ENCODE measurements at places on chromosomes 7 and 10.

DNA sequence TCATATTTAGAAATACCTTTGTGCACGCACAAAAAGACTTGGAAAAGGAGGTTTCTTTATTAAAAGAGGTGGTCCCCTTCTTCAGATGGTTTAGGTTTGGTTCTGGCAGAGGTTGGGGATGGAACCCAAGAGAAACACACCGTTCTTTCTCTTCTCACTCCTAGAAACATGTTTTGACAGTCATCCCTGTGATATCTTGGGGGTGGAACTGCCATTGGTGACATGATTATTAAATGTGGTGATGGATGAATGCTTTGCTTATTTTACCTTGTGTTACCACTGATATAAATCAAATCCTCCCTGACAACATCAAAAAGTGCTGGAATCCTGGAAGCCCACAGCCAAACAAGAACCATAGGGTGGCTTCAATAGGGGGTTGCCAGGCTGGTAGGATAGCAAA is 146.5 kb downstream of the CCDC3 start:
- no peak for DNase-seq

DNA sequence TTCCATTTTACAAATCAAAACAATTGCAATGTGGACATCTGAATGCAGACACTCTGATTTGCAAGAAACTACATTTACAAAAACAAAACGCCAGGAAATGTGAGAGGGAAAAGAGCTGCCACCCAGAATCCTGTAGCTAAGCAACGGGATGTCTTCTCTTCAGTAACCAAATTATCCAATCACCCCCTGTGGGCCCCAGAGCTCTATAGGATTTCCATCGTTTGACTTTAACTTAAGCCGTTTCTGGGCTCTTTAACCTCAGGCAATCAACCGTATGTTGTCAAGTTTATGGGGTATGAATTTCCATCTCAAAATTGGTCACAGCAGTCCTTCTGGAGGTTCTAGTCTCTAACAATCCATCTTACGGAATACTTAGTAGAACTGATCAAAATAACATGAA is 240.5 kb downstream of the ETV1 start:
- no peak for DNase-seq

- DNase-seq: no peak
Measured at GRCh38 chr10:61795147-61795546, 106.4 kb upstream of the ARID5B start.

DNA sequence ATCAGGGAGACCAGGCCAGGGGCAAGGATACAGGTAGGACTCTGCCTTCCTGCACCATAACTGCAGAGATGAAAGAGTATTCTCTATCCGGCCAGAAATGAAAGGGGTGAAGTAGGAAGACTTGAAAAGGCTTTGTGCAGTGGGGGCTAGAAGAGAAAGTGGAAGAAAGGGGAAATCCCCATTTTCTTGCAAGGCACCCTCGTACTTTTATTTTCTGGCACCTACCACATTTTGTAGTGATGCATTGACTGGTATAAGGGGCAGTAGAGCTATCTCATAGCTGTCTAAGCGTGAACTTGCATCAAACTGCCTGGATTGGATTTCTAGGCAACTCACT is 752 bp upstream of the CAMK2G start:
- no peak for DNase-seq

DNA sequence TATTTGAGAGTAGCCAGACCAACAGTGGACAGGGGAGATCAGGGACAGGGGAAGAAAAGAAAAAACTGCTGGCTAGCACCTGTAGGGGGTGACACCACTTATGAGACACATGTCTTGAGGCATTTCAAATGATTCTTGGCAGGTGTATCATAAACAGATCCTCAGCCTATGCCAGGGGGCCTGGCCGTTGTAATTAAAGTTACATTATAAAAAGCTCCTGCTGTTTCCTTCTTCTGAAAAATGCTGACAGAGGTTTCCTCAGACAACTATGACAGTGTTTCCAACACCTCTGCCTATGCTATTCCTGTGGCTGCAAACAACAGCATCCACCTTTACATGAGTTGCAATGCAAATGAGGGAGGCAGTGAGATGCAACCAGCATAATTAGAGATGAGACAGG is 281.0 kb upstream of the PTER start:
- DNase-seq: no peak

DNA sequence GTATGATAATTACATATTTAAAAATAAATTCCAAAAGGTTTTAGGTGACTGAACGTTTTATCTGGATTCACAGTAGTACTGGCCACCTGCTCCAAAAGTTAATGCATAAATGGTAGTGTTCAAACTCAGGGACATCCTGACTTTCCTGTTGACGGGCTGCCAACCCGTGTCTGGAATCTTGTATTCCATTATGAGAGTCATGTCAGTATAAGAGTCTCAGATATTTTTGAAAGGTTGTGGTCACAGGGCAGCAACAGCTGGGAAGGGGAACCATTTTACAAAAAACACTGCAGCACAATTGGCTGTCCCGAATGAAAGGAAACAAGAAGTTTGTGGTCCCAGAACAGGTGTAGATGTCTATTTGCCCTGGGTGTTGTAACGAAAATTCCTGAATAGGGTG is 2.8 kb downstream of the TDRD1 start:
- no peak for DNase-seq

DNA sequence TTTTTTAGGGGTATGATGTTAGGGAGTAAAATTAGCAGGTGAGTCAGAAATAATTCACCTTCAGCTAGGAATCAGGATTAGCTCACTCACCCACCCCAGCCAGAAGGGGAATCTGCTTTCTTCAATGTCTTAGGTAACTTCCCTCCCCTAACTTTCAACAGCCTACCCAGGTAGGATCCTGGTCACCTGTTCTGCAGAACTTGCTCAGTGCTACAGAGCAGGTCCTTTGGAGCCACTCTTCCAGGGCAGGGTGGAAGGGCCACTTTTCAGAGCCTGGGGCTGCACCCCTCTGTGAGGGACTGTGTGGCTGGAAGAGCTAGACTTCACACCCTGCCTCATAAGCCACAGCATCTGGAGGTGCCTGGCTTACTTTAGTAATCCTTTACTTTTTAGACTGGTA is 58.1 kb downstream of the SHH start:
- DNase-seq: no peak

DNA sequence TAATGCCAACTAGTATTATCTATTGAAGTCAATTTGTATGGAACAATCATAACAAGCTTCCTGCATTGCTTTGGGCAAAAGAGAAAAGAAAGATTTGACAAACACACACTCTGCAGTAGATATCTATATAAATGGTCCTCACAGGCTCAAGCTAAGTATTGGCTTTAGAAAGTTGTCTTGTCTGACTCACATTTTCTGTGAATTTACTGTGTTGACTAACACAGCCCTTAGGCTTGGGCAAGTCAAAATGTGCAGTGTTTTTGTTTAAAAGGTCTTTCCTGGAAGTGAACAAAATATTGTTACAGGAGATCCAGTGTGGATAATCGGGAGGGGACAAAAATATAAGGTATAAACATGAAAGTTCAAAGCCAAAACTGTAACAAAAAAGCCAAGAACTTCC is 194.4 kb downstream of the RELN start:
- DNase-seq: no peak

DNA sequence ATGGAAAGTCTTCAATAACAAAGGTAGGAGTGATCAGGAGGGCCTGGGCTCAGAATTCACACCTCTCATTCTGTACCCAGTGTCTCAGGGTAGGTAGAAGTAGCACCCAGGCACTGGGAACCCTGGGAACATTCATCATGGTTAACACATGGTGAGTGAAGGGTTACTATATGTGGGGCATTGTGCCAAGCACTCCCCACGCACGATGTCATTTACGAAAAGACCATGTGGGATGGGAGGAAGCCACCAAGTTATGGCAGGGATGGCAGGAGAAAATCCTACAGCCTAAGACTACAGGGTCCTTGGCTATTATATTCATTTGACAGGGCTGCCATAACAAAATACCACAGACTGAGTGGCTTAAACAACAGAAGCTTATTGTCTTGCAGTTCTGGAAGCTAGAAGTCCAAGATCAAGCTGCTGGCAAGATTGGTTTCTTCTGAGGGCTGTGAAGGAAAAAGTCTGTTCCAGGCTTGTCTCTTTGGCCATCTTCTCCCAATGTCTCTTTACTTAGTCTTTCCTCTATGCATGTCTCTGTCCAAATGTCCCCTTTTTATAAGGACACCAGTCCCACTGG is 27.7 kb upstream of the DDIT4 start:
- no peak for DNase-seq

DNA sequence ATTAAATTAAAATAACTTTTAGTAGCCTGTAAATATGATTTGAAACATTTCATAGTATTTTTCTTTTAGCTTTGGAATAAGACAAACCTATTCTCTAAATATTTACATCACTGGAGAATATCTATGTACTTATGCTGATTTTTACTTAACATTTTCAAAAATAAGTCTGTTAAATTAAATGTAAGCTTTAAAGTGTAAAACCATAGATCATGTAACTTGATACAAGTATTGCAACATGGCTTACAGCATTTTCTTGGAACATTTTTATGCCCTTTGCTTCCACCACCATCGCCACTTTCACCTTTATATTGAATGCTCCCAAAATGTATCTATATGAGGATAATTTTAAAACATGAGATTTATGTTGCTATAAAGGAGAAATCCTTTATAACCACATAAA is 427.1 kb downstream of the GFRA1 start:
- DNase-seq: no peak

GRCh38 chr10:72888151-72888638 is 5.3 kb upstream of the OIT3 start:
- DNase-seq: no peak

DNA sequence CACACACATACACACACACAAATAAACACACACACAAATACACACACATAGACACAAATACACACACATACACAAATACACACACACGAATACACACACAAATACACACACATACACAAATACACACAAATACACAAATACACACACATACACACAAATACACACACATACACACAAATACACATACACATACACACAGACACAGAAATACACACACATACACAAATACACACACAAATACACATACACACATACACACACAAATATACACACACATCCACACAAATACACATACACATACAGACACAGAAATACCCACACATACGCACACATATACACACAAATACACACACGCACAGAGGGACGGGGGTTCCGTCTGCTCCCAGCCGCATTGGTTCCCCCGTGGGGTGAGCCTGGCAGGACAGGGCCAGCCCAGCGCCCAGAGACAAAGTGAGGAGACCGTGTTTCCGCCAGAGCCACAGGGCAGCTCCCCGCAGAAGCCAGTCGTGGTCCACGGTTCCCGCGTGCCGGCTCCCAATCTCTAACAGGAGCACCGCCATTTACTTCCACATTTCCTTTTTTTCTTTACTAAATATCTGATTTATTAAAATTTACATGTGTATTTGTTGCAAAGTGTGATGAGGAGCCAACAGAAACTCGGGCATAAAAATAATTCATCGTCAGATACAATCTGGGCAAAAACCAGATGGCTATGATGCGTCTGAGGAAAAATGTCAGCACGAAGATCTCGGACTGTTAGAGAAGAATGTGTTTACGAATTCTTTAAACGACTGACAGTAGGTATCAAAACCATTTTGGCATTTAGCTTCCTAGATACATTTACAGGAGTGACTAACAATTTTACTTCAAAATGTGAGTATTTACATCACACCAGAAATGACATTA is 3.1 kb upstream of the KNDC1 start:
- DNase-seq: no peak

- DNase-seq: no peak
Measured at GRCh38 chr7:55133630-55134358, 115.0 kb downstream of the EGFR start.

GRCh38 chr10:117353684-117354083 is 21.6 kb downstream of the PDZD8 start:
- no peak for DNase-seq

GRCh38 chr10:28678687-28679457 is 1.6 kb downstream of the BAMBI start:
- no peak for DNase-seq

DNA sequence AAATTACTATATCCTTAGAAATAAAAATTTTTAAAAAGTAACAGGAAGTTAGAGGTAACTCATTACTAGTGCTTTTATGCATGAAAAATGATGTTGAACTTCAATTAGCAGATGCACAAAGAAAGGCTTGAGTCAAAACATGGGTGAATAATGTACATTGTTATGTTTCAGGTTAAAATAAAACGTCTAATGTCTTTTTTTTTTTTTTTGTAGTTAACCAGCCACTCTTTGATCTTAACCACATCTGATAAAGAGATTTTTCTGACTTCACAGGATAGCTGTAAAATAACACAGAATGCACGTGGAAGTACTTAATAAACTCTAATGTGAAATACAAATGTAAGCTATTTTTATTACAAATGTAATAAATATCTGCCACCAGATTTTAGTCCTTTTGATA is 61.7 kb downstream of the GSAP start:
- no peak for DNase-seq

- no peak for DNase-seq
Measured at GRCh38 chr7:23687011-23687410, 7.0 kb downstream of the FAM221A start.

GRCh38 chr10:20372748-20373147 is 524.4 kb downstream of the NEBL start:
- no peak for DNase-seq

GRCh38 chr7:3399858-3400257 is 98.8 kb downstream of the SDK1 start:
- no peak for DNase-seq

GRCh38 chr10:15486404-15486803 is 115.3 kb upstream of the FAM171A1 start:
- DNase-seq: no peak

- DNase-seq: no peak
Measured at GRCh38 chr7:151648429-151648828, 128.7 kb upstream of the RHEB start.

DNA sequence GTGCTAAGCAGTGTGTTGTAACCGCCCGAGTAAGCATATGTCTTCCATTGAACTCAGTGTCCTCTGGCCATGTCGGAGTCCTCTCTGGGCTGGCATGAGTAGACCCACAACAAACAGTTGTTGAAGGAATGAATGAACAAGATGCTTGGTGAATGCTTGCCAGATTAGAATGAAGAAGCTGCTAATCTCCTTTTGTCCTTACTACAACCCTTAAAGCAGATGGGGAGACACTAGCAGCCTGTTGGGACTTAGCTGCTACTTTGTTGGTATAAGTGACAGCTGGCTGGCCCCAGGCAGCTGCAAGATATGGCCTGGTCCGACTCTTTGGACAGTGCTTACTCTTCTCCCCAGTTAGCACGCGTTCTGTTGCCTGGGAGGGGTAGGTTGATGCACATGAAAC is 370.1 kb downstream of the RPS24 start:
- no peak for DNase-seq

DNA sequence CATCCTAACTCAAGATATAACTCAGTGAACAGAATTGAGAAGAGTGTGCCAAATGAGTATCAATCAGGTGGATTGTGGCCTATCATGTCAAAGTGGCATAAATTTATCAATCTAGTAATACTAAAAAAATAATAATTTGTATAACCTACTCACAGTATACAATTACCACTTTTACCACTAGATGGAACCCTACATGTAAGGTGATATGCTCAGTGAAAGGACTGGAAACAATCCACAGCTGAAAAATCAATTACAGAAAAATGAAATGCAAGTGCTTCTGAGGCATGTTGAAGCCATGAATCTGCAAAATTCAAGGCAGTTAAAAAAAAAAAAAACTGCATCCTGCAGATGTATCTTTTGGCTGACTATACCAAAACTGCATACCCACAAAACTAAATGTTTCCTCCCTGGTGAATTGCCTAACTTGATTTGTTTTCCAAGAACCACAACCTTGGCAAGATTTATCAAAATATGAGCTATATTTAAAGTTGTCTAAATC is 13.9 kb downstream of the ARHGAP19 start:
- DNase-seq: no peak

GRCh38 chr10:17685233-17685840 is 41.4 kb downstream of the STAM start:
- DNase-seq: no peak

GRCh38 chr7:27689591-27690164 is 27.0 kb upstream of the HIBADH start:
- no peak for DNase-seq
